ENCODE measurements at places on chromosomes 2 and 18. TPM values are rescaled to one million over a fixed set of nuclear protein-coding genes. Genes with fewer than 3 reads are reported as not detected.

- no peak for DNase-seq
Measured at GRCh38 chr2:100228967-100229366, 86.6 kb upstream of the AFF3 start.

DNA sequence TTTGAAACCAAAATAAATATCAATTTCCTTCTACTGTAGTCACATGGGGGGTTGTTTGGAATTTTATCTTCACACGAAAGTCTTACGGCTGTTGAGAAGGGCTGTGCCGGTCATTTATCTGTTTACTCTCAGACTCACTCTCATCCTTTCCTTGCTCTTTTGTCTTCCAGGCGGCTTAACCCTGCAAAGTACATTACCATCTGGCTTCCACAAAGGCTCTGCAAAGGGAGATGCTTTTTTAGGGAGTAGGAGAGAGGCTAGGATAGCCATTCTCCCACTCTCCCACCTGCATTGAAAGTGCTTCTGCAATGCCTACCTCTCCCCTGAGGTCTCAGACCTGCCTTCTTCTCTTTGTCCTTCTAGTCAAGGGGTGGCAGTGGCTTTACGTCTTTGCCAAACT, 247.6 kb downstream of the MEIS1 start:
- DNase-seq, result no peak

DNA sequence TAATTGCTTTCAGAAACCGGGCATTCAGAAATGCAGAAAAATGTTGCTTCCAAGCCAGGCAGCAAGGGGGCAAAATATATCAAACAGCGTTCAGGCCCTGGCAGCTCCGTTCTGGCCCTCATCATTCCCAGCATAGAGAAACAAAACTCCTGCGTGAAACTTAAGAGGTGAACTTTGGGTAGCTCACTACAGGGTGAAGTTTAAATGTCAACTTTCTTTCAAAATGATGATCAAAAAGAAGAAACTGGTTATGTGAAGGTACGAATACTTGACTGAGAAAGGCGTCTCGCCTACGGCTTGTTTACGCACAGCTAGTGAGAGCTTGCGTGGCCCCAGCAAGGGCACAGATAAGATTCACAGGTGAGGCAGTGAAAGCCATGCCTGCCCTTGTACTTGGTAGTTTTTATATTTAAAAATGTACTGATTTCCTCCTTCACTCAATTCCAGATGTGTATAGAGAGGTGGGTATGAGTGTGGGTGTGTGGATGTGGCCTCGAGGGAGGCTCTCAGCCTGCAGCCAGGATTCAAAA, 127.5 kb downstream of the NFATC1 start:
- DNase-seq, result no peak

CSRNP3 gene
- total RNA-seq, result 0.05 TPM

- DNase-seq, result no peak
Measured at GRCh38 chr18:32891797-32892196, 119.0 kb upstream of the KLHL14 start.

CROCC2 gene
- not detected for total RNA-seq

DNA sequence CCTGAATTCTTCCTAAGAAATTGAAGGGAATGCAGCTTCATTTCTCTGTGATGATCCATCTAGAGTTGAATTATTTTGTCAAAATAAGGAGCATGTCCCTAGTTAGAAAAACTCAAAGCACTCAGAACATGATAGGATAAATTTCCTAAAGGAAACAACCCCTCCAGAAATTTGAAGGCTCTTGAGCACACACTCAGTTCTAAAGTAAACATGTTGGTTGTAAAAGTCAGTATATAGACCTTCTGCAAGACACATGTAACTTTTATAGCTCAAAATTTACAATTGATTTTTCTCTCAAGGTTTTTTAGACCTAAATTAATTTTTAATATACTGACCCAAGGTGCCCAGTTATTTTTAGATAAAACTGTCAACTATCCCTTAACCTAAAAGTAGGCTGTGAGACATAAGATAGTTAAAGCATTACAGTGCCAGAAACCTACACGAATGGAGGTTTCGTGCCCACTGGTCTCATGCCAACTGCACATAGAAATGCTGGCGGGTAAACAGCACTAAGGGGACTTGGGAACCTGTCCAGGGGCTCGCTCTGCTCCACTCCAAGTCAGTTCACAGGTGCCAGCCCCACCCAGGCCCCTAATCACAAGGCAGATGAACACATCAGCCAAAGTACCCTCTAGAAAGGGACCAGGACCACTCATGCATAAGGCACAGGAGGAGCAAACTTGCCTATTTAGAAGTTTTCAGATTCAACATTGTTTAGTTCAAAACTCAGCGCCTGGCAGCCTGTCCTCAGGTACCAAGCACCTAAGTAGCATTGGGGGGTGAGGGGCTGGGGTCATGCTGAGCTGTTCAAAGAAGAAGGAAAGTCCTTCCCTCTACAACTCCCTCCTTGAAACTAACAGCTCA, 106.5 kb downstream of the SMC6 start:
- DNase-seq, result no peak

- DNase-seq, result peak; percentile 82
Measured at GRCh38 chr18:77065221-77065981, 67.2 kb downstream of the MBP start.

- DNase-seq, result no peak
Measured at GRCh38 chr18:74418023-74418422, 39.1 kb downstream of the DIPK1C start.

DNA sequence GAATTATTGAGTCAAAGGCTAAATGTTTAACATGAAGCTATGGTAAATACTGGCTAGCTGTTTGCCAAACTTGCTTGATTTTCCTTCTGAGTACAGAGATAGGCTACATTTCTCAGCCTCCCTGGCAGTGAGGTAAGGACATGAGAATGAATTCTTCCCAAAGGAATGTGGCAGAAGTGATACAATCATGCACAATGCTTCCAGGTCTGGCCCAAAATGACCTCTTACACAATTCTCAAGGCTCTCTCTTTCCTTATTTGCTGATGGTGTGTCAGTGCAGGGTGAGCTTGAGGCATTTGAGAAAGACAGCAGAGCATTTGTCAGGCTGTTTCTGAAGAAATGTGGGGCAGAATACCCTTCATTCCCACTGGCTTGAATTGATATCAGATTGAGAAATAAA, 95.6 kb upstream of the NABP1 start:
- DNase-seq, result no peak

- no peak for DNase-seq
Measured at GRCh38 chr2:136055929-136056688, 61.8 kb downstream of the CXCR4 start.

GRCh38 chr2:218859988-218860831, 605 bp downstream of the WNT6 start:
- no peak for DNase-seq

SLC40A1 gene
- total RNA-seq, result 1.5 TPM

DNA sequence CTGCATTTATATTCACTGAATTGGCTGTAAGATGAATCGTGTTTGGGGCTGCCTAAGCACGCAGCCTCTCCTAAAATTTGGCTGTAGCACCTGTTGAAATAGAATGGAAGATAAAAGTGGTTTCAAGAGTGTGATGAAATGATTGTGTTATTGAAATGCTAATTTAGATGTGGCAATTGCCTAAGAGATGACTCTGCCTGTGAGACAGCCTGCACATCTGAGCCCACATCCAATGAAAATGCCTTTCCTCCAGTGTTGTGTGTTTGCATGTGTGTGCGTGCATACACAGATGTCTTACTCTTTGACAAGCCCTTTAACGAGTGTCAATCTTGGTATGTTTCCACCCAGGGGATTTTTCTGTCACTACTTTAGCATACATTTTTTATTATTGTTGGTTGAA, 346.9 kb downstream of the MEIS1 start:
- no peak for DNase-seq

GLI2 gene
- 3.4 TPM for total RNA-seq

DNA sequence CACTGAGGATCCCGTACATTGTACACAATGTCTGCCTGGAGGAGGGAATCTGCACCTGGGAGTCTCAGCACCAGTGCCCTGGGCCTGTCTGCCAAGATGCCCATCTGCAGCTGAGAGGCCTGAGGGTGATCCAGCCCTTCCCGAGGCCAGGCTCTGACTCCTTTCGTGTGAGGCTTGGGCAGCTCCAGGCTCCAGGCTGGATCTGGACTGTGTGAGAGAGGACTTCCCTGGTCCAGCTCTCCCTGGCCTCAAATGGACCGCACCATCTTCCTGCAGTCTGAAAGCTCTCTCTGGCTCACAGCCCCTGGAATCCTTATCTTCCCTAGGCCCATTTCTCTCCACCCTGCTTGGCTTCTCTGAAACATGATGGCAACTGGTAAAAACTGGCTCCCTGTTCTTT, 324.6 kb downstream of the DYSF start:
- DNase-seq, result no peak

DNA sequence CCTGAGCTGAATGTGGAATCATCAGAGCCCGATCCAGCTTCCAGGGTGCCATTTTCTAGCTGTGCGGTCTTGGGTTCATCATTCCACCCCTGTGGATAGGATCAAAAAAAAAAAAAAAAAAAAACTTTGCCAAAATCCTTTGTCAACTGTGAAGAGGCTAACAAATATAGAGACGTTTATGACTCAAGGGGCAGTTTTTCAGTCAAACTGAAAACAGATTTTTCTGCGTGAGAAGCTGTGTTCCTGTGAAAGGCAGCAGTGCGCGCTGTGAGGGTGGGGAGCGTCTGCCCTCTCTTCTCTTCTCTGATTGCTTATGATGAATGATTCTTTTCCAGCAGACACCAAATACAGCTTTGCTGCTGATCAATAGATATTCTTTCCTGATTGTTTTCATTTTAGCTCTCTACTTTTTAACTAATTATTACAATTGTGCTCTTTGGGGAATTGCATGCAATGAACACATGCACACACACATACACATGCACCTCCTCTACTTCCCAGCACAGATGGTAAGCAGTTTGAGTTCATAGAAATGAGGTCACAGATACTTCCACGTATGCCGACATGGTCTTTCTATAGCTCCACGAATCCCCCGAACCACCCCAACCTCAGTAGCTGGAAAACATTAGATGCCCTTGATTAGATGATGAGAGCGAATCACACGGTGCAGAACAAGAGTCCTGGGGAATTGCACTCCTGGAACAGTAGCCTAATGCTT, 175.4 kb downstream of the NRP2 start:
- DNase-seq, result no peak

GRCh38 chr2:156672556-156673332, 236.6 kb downstream of the GPD2 start:
- no peak for DNase-seq

Measured in HCT116 (cell line).